Foreskin keratinocyte (primary cell): ENCODE measurements at places on chromosomes 6 and 20. TPM values are rescaled to one million over a fixed set of nuclear protein-coding genes. Genes with fewer than 3 reads are reported as not detected.

The DEFB132 gene
- not detected in 2 replicates for total RNA-seq

The BPI gene
- total RNA-seq, result not detected in 2 replicates

The TXLNB gene
- not detected in 2 replicates for total RNA-seq

The TNF gene
- total RNA-seq, result 4.7 and 10.5 TPM in 2 replicates

The MCCD1 gene
- total RNA-seq, result not detected in 2 replicates

The DACT2 gene
- total RNA-seq, result 0.48 and 0.71 TPM in 2 replicates

The CCN2 gene
- 57.2 and 61.1 TPM in 2 replicates for total RNA-seq
